ENCODE measurements at places on chromosomes 12 and 14.
A peak's percentile ranks its signal among the peaks of the same experiment; 100 is the strongest.

DNA sequence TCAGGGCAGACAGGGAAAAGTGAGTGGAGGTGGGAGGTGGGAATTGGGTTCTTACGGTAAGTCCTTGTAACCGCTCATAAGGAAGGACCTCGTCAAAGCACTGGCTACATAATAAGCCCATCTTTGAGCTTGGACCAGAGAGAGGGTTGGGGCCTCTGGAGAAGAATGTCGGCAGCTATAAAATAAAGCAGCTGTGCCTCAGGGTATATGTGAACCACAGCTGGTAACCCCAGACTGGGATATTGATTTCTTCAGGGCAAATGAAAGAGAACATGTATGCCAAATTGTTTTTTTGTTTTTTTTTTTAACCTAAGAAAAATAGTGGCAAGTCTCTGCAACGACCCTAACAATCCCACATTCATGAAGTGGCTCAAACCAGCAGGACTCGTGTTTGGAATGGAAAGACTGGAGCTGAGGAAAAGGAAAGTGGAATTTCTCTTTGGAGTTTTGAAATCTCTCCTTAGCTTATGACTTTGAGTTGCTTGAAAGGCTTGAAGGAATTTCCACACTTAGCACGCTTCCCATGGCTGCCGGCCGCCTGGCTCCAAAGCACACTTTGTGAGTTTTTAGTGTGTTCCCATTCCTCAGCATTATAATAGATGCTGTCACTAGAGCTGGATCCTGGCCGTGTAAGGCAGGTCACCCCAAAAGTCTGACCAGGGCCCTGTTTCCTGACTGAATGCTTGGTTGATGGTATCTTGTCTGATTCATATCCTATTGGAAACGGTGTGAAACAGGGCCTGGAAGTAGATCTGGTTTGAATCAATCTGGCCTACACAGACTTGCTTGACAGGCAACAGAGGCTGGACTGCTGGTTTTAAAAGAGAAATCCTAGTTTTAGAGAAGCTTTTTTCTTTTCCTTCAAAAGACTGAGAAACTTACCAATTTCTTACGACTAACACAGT lies 244.7 kb downstream of the MSRB3 start:
- no peak for DNase-seq

GRCh38 chr12:110262442-110263388 lies 18.3 kb upstream of the ATP2A2 start:
- DNase-seq, result peak; percentile 53

DNA sequence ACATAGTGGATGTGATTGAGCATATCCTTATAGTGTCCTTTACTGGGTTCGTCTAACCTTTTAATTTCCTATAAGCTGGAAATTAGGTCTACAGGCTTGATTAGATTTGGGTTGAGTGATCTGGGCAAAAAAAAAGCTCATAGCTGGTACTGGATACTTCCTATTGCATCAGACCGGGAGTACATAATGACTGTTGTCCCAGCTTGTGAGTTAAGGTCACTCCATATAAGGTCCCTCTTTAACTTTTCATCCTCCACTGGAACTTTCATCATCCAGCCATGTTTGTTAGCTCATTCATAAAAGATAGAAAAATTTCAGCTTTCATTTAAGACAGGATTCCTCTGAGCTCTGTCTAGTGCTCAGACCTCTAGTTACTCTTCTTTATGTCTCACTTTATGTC lies 80.8 kb downstream of the C14orf132 start:
- no peak for DNase-seq

DNA sequence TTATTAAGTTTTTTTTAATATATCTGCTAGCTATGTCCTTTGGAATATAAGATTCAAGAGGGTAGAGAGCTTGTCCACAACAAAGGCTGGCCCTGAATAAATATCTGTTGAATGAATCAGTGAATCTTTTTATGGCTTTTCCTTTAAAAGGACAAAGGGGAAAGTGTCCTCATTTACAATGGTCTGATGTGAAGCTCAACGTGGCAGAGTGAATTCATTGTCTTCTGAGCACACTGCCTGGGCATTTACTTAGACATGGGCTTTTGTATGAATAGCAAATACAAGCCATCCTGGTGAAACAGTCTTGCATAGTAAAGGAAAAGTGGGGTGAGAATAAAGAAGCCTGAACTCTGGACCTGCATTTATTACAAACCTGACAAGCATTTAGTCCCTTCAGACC lies 201.2 kb downstream of the NELL2 start:
- DNase-seq, result no peak

- DNase-seq, result no peak
These were observed 70.7 kb downstream of the BBS10 start for GRCh38 chr12:76277480-76277879.

DNA sequence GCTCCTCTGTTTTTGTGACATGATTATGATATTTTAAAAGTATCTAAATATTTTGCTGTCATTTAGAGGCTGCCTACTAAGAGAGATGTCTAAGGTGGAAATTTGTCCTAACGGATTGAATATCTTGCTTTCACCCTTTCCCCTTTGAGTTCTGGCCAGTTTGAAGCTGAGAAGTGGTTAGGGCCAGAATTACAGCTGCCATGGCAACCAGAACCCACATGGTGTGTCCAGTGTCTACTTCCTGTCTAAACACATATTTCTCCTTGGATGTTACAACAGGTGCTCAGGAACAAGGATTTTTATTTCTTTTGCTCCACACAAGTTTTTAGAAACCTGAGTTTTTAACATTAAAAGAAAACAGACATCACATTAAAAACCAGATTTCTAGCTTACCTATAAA lies 335.1 kb upstream of the OR4E1 start:
- DNase-seq, result no peak

GRCh38 chr14:35533357-35534207 lies at the start of gene INSM2:
INSM2 (plus strand) TSS chr14:35534164; CDS start chr14:35534253, 89 bp downstream.
- peak; percentile 62 for DNase-seq

DNA sequence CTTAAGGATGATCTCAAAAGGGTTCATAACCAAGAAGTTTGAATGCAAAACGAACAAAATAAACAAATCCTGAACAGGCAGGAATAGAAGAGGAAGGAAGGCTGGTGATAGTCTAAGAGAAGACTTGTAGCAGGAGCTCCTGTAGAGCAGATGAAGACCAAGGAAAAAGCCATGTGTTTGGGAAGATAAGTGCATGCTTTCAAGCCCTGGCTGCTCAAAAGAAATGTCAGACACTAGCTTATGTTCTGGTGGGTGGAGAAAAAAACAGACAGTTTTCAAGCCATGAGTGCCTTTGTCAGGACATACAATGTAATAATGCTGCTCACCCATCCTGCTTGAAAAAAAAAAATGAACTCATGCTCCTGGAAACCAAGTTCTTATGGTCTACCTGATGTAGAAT lies 27.4 kb downstream of the TAOK3 start:
- DNase-seq, result no peak

GRCh38 chr12:101077791-101078528 lies 132.1 kb downstream of the SLC5A8 start:
- no peak for DNase-seq

DNA sequence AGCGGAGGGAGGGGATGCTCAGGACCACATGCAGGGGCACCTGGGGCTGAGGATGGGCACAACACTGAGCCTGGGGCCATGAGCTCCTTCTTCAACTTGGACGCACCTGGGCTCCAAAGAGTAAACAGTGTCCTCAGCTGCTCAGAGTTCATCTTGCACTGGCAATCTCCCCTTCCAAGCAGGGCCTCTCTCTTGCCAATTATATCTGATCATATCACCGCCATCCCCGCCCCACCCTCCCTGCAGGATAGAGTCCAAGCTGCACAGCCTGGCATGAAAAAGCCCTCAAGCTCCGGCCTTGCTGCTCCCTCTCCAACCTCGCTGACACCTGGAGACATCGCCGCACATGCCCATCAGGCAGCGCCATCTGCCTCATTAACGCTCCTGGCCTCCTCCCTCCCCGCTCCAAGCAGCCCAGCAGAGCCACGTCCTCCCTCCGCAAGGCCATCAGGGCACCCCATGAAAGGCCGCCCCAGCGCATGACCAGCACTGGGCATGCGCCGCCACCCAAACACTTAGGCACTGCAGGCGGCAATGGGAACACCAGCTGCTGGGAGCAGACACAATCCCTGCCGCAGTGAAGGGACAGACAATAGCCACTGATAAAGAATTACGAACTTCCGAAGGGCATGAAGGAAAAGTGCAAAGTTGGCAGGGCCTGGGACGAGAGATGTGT lies 88.8 kb downstream of the CHGA start:
- no peak for DNase-seq

GRCh38 chr14:21042918-21043317 lies 756 bp downstream of the RNASE7 start:
- DNase-seq, result no peak

- DNase-seq, result no peak
These were observed 41.2 kb downstream of the DGLUCY start for GRCh38 chr14:91154851-91155625.

DNA sequence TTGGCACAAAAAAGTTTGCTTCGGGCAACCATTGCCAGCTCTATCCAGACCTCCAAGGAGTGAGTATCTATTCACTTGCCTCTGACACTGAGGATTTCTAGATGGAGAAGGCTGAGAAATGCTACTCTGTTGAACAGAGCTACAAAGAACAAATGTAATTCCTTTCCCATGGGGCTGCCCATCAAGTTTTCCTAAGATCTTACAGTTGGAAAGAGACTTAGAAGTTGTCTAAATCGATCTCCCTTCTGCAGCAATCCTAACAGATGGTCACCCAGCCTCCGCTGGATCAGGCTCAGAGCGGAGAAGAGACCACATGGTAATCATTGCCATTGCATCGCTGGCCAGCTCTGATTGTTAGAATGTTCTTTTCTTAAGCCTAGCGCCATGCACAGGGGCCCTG lies 110.1 kb upstream of the BCL2L14 start:
- DNase-seq, result no peak

GRCh38 chr12:68786929-68787328 lies 21.0 kb upstream of the MDM2 start:
- DNase-seq, result no peak

DNA sequence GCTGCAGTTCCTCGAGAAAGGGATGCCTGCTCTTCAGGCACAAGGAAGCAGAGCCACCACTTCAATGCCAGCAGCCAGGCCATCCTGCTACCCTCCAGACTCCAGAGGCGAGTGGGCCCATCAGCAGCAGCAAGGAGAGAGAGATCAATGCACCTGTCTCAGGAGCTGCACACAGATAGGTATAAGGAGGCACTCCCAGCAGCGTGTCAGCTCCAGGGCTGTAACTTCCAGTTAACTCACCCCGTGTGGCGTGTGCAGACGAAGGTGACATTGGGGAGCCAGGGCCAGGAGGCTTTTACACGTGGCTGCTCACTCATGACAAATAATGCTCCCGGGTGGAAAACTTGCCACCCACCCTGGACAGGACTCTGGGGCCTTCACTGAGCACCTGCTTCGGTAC lies 24.2 kb downstream of the GALNT16 start:
- no peak for DNase-seq

DNA sequence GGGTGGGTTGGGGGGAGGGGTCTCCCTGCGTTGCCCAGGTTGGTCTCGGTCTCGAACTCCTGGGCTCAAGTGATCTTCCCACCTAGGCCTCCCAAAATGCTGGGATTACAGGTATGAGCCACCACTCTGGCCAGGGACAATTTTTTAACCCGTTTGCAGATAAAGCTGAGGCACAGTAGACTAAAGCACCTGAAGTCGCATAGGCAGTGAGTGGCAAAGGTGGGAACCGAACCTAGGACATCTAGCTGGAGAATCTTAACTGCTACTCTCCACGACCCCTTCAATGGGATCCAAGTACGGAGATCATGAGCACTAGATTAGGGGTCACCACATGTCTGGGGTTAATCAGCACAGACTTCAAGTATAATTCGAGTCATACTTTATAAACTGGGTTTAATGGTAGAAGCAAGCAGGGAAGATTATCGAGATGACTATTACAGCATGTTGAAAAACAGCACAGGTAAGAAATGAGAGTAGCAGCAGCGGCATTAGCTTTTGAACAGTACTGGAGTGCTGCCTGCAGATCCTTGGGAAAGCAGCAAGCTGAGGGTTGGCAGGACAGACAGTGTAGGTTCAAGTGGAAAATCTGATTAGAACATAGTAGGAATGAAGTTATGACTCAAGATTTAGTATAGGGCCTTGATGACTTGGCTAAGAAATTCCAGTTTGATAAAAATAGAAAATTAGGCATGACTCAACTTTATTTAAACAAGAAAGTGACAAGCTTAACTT lies 23.9 kb downstream of the NID2 start:
- no peak for DNase-seq

- DNase-seq, result no peak
These were observed 126.0 kb upstream of the ATF7IP start for GRCh38 chr12:14239350-14239934.

DNA sequence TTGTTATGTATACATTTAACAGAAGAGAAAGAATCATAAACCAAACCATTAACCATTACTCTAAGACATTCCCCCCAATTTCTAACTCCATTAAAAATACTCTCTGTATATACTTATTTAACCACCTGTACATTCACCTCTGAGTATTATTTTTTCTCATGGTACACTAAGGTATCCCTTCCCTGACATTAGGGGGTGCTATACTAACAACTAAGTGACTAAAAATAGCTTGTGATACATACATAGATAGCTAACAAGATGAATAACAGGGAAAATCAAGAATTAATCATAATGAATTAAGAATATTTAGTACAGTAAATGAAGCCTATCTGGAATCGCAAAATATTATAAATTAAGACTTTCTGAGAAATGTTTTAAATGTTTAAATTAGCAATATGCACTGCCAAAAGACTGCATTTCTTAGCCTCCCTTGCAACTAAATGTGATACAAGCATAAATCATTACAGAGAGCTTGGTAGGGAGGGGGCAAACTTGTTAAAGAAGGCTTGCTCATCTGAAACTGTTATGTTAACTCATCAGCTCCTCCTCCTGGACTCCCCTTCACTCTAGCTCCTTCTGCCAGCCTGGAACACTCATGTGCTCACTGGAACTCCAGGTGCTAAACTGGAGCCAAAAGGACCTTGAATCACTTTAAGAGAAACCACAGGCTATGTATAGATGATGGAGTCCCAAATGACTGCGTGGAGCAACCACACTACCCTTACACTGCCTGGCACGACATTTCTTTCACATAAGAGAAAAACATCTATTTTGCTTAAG lies 14.9 kb downstream of the C2CD5 start:
- no peak for DNase-seq

DNA sequence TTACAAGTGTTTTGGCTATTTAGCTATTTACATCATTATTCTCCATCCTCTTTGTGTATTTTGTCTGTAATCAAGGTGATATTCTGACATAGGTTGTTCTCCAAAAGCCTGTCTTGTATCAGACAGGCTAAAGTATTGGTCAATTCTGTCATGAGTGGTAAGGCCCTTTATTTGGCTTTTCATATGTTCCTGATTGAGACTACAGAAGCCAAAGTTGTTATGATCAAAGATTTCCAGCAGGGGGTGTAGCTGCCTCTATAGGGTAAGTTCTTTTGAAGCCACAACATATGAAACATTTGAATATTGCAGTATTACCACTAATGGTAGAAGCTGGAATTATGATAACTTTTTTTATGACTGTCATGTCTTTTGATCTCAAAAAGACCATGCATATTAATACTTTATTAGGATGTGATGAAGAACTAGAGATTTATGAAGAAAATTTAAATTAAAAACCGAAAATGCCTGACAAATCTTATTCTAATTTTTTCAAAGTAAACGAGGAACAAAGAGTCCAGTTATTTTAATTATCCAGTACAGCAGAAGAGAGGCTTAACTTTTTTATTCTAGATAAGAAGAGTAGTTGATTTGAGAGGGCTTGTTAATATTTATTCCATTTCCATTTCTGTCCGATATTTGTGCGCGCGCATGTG lies 3.4 kb upstream of the ARHGAP5 start:
- no peak for DNase-seq
